ENCODE measurements at places on chromosomes 5 and 9.

DNA sequence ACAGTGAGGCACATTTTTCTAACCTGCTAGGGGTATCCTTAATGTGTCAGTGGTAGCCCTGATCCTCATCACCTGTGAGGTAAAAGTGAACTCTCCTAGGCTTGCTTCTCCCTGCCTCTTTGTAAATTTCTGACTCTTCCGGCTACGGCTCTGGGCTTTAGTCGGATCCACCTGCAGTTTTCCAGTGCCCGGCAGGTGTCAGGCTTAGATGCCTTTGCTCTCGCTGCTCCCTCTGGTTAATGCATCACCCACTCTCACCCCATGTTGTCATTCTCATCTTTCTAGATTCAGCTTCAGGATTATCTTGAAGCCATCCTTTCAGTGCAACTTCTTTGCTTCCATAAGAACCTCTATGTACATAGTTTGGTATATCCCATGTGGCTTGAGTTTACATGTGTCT, 3.6 kb downstream of the CEP78 start:
- no peak for DNase-seq

- DNase-seq, result no peak
Observed at GRCh38 chr5:87524217-87524616, 111.5 kb upstream of the CCNH start.

DNA sequence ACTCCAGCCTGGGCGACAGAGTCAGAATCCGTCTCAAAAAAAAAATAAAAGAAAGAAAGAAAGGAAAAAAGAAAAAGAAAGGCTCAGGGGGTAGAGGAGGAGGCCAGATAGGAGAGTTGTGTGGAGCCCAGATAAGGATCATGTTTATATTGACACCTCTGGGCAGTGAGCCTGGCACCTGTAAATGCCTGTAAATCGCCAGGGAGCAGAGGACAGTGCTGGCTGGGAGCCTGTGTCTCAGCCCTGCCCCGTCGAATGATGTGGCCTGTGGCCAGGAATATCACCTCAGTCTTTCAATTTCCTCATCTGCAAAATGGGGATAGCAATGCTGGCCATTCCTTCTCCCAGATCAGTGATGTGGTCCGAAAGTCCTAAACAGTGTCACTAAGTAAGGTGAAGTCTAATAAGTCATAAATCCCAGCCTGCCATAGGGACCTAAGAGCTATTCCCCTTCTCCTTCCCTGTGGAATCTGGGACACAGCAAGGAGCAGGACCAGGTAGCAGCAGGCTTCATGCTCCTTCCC, 10.3 kb upstream of the ABO start:
- DNase-seq, result no peak

DNA sequence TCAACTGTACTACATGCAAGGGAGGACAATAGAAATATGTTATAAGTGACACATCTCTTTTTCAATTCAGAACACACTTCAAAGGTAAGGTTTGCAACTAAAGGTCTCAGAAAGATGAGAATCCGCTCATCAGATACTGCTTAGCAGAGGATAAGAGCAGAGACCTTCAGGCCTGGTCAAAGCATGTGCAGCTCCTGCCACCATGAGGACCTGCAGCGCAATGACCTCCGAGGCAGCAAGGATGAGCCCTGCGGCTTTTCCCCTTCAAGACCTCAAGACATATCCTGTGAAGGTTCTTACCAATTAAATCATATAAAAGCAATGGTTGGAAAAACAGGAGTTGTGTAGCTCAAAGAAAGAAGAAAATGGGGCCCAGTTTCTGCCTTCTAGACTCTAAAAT, 135.8 kb downstream of the TRIM36 start:
- DNase-seq, result no peak

DNA sequence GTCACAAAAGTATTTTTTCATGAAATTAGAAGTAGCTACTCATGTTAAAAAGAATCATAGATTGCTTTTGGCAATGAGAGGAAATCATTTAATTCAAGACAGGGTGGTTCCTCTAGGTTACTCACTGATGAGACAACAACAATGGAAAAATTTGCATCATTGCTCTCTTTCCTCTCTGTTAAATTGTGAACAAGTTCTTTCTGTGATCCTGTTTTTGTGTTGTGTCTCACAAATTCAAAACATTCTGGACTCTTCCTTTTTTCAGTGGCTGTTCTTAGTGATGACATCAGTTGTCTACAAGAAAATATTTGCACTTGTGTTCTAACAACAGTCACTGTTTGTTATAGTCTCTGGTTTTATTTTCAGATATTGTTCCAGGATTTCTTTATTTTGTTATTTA, 95.3 kb downstream of the XRCC4 start:
- no peak for DNase-seq

GRCh38 chr5:132853790-132854189, 12.5 kb downstream of the GDF9 start:
- DNase-seq, result no peak

DNA sequence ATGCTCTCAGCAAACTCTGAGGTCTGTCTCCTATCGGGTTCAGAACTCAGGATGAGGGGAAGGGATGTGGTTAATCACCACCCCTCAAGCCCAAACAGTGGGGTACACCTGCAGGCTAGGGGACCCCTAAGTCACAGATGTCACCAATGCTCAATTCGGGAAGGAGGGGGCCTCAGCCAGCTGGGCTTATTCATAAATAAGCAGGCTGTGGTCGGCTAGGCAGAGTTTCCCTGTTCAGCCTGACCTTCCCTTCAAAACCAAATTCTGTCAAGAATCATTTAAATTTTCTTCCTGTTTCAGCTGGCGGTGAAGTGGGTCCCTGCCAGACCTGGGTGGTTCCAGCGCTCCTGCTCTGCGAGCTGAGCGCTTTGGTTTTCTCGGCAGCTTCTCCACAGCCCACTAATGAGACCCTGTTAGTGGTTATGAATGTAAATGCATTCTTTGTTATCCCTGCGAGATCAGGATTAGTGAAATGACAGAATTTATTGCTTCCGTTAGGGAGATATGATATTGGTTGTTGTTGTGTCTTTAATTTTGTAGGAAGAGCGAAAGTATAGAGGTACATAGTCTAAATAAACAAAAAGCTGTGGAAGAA, 68.3 kb downstream of the AK8 start:
- no peak for DNase-seq

GRCh38 chr9:120368799-120369198, 211.2 kb downstream of the CDK5RAP2 start:
- no peak for DNase-seq

- no peak for DNase-seq
Observed at GRCh38 chr5:32201122-32201753, 27.1 kb upstream of the GOLPH3 start.

DNA sequence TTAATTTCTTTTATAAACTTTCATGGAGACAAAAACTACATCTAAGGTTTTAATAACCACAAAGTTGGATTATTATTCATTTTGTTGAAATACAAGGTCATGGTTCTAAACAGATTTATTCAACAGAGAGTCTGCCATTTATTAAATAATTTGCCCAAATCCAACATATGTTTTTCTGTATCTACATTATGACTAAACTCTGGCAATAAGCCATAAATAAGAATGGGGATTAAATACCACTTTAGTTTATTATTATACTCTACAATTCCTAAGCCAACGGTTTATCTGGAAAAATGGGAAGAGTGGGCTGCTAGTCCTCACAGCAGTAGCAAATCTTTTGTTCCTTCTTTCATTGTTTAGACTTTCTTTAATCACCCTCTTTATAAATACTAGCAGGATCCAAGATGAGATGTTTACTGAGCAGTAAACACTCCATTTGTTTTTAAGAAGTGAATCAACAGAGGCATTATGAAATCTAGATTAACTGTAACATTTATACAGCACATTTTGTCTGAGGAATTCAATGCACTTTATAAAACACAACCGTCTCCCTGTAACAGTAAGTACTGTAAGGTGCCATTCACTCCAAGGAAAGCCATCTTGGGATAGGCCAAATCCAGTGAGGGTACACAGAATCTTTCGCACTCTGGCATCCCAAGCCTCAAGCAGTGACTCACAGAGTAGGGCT, 89.7 kb downstream of the DROSHA start:
- no peak for DNase-seq

- no peak for DNase-seq
Observed at GRCh38 chr9:96048104-96048955, 172.8 kb downstream of the ERCC6L2 start.

DNA sequence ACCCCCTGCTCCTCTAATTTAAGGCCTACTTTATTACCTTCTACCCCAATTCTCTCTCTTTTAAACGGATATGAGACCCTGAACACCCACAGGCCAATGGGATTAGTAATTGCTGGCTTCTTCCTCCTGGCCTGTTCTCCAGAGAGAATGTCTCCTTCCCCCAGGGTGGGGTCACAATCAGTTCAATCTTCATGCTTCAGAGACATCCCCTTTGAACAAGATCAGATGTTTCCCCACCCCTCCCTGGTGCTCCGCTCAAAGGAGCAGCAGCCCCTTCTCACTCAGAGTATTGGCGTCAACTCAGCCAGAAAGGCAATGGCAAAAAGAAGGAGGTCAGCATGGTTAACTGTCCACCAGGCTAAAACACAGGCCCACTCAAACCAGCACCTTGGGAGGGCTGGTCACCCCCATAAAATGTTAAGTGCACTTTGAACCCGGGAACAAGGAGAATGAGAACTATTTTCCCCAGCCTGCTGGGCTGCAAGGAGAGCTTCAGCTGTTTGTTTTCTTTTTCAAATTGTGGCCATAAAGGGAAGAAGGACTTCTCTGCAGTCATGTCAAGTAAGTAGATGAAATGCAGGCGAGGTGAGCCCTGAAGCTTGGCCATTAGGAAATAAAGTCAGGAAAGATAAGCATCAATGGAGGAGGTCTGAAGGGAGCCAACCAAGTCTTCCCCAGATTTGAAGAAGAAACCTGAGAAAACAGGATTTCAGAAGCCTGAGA, 20.1 kb downstream of the LHFPL2 start:
- DNase-seq, result no peak

- DNase-seq, result no peak
Observed at GRCh38 chr5:4847766-4848165, 292.4 kb upstream of the ADAMTS16 start.

Measured in vagina (tissue), 2 donors.